ENCODE measurements at places on chromosomes 6 and 20.

GRCh38 chr6:132471787-132472186, 41.1 kb downstream of the STX7 start:
- DNase-seq, result no peak

- DNase-seq, result no peak
Measured at GRCh38 chr20:842547-842940, 9.0 kb downstream of the FAM110A start.

GRCh38 chr20:23638309-23638708, 554 bp upstream of the CST3 start:
- DNase-seq, result no peak

- DNase-seq, result no peak
Measured at GRCh38 chr6:143176090-143177021, 115.7 kb downstream of the AIG1 start.

DNA sequence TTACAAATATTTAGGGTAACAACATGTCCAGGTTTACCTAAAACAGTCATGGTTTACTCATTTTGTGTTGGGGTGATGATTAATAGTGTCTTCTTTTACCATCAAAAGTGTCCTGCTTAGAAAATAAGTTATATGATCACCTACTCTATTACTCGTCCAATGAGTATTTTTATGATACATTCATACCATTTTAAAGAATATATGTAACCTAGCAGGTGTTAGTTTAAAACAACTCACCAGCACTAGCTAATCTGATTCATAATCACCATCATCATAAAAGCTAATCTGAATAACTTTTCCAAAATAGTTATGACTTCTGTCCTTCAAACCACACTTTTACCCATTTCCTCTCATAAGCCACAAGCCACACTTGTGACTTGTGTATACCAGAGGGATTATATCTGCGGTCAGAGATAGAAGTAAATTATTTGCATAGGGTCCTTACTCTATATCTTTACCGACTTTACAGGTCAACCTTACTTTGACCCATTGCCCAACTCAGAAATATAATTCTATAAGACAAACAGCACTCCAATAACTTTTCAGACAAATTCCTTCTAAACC, 33.3 kb upstream of the NRN1 start:
- no peak for DNase-seq

DNA sequence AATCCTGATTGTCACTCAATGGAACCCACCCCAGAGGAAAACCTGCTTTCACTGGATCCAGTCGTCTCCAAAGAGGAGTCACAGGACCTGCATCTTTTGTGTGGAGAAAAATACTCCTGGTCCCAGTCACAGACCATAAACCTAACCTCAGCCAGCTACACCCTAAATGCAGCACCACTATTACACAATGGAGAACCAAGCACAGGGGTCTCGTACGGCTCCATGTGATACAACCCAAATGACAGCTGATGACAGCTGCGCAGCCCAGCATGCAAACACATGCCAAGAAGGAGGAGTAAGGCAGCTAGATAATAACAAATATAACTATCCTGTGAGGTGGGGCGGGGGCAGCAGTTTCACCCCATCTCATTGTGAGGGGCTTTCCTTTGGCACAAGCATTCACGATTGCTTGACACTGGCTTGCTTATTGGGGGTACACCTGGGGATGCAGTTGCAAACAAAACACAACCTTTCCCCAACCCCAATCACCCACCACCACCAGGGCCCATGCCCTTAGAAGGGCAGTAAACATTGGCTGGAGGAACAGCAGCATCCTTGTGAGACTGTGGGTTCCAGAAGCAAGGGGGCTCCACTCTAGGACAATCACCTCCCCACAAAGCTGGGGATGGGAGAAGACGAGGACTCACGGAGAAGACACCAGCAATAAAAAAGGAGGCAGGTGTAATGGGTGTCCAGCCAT, 51.5 kb downstream of the TRERF1 start:
- DNase-seq, result no peak

GRCh38 chr6:133895573-133896343, 6.8 kb downstream of the TCF21 start:
- DNase-seq, result no peak

GRCh38 chr6:42259841-42260395, 42.3 kb upstream of the MRPS10 start:
- no peak for DNase-seq

DNA sequence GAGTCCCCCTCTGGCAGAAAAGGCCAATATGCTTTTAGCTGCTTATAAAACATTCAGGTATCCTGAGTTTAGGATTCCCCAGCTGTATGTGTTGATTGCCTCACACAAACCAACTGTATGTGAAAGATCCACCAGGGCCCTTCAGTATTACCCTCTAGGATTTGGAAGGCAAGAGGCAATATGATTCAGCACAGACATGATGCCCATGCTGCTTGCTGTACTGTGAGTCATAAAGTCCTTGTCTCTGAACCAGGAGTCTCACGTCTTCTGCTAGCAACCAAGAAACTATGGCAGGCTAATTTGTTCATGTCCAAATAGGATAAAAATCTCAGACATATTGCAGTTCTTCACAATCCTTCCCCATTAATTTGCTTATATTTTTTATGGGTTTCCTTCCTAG, 789.2 kb upstream of the SLC35B3 start:
- DNase-seq, result no peak

DNA sequence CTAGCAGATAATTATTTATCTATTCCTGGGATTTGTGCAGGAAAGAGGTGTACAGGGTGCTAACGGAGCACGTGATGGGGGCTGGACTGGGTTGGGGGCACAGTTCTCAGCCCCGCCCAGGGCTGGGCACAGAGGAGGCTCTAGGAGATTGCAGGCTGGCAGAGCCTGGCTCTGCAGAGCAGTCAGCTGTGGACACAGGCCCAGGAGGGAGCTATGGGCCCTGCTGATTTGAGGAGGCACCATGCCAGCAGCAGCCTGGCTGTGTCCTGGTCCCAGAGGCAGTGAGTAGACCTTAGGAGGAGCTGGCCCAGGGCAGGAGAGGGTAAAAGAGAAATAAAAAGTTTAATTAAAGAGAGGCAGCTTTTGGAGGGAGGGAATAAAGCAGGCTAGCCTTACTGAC, 19.3 kb downstream of the MAFB start:
- DNase-seq, result no peak

DNA sequence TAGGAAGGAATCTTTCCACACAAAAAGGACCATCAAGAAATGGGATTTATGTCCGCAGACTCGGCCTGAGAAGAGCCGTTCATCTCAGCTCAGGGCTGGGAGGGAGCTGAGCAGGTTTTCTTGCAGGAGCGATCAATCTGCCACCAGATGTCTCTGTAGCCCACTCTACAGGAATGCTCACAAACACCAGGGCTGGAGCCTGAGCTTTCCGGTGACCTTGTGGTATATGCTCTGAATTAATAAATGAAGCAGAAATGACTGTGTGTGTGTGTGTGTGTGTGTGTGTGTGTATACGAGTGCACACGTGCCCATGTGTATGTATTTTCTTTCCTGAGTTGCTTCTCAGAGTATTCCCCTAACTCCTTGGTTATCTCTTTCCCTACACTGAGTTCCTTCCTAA, 12.0 kb downstream of the CD83 start:
- DNase-seq, result peak; percentile 43

DNA sequence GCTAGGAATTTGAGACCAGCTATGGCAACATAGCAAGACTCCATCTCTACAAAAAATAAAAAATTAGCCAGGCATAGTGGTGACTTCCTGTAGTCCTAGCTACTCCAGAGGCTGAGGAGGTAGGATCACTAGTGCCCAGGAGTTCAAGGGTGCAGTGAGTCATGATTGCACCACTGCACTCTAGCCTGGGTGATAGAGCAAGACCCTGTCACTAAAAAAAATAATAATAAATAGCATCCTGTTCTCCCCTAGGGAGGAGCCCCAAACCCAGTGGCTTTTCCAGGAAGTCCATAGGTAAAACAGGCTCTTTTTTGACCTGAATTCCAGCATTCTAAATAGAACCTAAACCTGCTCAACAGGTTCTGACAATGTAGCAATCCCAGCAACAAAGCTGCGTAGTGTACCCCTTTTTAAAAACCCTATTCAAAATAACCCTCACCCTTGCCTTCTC, 192.0 kb downstream of the ALDH8A1 start:
- no peak for DNase-seq

DNA sequence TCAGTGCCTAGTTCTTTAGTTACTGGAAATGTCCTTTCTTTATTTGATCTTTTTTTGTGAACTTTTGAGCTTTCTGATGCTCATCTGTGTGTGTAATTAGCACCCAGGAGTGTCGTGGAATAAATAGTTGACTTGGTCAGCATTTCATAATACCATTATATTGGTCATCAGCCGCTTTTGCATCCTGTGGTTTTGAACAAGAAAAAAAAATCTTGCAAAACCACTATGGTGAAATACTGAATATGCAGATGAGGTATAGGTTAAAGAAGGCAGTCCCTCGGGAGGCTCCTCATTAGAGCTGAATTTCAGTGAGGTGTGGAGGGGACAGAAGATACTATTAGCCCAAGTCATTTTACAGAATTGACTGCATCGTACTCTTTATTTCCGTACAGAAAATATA, 90.1 kb downstream of the FOXO3 start:
- no peak for DNase-seq

- no peak for DNase-seq
Measured at GRCh38 chr20:63273635-63274380, 1.2 kb downstream of the ARFGAP1 start.

DNA sequence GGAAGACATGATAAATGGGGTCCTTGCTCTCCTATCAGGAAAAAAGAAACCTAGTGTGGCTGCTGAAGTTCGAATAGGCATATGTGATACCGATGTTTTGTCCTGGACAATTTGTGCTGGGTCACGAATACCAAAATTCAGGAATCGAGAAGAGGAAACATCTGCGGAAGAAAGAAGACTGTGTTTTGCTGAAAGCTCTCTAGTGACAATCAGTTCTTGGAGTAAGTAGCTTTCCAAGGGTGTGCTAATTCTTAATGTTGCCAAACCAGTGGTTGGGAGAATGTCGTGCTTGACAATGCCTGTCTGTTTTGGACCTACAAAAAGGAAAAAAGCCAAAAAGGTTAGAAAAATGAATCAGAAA, 956.1 kb downstream of the PHF3 start:
- no peak for DNase-seq

DNA sequence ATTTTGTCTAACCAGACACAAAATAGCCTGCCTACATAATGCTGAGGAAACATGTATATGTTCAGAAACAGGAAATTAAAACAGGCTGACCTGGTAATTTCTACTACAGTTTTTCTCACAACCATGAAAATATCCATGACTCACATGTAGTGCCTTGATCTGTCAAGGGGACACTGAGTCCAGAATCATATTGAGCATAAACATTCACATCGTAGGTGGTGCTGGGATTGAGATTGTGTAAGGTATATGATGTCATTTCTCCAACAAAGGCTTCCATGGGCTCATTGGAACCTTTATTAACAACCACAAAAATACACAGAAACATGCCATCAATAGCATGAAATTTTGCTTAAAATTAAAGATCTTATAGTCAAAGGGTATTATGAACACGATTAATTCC, 80.9 kb downstream of the COL12A1 start:
- no peak for DNase-seq

DNA sequence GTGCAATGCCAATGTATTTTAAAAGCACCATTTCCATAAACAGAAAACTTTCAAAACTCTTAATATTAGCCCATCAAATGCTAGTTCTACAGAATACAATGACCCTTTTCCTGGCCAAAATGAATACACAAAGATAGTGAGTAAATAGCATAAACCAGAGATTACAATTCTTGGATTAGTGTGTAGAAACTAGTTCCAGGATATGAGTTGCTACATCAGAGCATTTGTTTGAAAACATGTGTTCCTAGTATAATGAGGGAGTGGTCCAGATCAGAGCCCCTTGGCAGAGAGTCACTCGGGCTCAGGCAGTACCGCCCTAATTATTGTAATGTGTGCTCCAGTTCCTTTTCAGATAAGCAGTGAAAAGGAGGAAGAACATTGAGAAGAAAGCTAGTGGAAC, 63.7 kb upstream of the COL21A1 start:
- DNase-seq, result no peak

DNA sequence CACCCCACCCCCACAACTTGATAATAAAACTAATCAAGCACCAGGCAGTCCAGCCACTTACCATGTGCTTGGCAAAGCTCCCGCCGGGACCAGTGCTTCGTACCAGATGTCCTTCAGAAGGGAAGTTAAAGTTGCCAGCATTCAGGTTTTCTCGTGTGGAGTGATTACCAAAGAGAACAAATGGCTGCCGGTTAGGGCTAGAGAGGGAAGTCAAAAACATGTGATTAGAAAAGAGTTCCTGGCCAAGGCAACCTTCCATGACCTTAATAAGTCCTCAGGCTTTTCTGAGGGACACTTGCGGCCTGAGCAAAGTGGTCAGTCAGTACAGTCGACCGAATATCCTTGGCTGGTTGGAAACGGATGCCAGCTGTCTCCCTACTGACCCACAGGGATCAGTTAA, 67.0 kb downstream of the DNAAF9 start:
- DNase-seq, result no peak

GRCh38 chr6:76518443-76518842, 446.0 kb upstream of the IMPG1 start:
- DNase-seq, result no peak

DNA sequence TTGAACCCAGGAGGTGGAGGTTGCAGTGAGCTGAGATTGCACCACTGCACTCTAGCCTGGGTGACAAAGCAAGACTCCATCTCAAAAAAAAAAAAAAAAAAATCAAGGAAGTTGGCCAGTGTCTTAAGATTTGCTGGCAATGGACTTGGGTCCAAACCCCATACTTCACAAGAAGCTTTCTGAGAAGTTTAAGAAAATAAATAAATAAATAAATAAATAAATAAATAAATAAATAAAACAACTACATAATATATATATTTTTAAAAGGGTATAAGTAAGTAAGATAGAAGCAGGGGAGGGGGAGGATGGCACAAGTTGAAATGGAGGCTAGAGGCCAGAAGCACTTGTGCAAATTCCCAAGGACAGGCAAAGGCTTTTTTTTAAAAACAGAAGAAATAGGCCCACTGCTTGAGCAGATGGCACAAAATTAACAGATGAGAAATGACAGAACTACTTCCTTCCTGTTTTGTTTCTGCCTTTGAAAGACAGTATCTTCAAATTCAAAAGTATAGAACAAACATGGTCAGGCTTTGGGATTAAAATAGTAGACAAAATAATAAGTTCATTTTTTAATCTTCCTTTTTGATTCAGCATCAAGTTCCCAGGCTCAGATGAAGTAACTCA, 287.7 kb downstream of the ALDH8A1 start:
- no peak for DNase-seq

GRCh38 chr6:12339808-12340487, 49.8 kb downstream of the EDN1 start:
- no peak for DNase-seq

DNA sequence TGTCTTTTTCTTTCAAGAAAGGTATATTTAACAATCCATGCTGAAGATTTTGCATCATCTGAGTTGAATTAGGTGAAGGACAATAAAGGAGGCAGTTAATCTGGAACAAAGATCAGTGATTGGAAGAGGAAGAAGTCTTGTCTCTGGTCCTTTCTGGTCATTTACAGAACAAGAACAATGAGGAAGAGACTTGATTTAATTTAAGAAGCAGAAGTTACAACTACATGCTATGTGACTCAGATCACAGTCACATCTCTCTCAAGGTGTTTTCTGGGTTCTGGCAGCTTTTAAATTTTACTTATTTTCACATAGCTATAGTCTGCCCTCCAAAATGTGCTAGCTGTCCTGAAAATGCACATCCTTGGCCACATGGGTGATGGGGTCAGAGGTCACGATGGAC, 53.5 kb upstream of the DEK start:
- no peak for DNase-seq

GRCh38 chr6:136594671-136595070, 44.4 kb upstream of the MAP7 start:
- no peak for DNase-seq
